Stimulated activated CD4-positive, alpha-beta T cell treated with anti-CD3 and anti-CD28 coated beads, Interleukin-15, amount 100 ng/mL, for 1 hour (primary cell): ENCODE measurements at places on chromosomes 2 and 18.

DNA sequence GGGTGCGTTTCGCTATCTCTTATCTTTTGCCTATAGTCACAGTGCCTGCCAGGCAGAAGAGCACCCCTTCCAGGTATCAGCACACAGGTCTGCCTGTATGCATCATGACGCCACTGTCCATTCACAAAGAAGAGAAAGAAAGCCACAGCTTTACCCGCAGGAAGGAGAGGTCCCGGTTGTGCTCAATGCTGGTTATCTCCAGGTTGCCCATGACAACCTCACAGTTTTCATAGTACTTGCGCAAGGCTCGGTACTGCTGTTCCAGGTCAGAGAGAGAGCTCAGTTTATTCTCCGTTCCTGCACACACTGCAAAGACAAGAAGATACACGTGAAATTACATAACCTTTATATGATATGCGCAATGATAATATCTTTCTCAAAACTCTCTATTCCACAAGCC, 414.0 kb downstream of the ERBB4 start:
- DNase-seq: no peak

GRCh38 chr2:215664847-215665525, 229.1 kb upstream of the FN1 start:
- no peak for DNase-seq

DNA sequence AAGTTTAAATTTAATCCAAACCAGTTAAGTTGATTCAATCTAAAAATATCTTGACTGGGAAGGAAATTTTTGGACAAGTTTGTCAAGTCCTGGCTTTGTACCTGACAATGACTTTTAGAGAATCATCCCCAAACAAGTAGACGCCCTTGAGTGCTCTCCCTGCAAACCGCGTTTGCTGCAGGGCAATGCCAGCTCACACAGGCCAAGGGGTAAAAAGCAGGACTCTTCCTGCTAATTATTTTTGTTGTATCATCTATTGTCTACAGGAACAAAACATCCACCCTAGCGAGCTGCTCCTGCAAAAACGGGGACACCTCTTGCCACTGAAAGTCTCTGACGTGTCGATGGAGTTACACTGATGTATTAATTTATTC, 10.9 kb downstream of the ID2 start:
- no peak for DNase-seq

GRCh38 chr2:15666861-15667808, 75.5 kb downstream of the DDX1 start:
- no peak for DNase-seq

- DNase-seq: no peak
These were observed 56.5 kb upstream of the ACVR1 start for GRCh38 chr2:157932480-157933159.

GRCh38 chr18:39951142-39951720, 2003.8 kb upstream of the PIK3C3 start:
- no peak for DNase-seq

DNA sequence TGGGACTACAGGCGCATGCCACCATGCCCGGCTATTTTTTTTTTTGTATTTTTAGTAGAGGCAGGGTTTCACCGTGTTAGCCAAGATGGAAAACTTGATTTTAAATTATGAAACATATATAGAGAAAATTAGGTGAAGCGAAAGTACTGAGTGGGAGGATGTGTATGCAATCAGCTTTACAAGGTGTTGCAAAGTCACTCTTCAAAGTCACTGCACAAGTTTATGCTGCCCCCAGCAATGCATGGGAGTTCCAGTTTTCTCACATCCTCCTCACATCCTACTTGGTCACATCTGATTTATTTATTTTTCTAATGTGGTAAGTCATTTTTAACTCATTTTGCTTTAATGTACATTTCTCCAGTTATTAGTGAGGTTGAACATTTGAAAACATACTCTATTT, 49.2 kb upstream of the CHN1 start:
- no peak for DNase-seq

GRCh38 chr18:43774497-43774896, 497.2 kb upstream of the SYT4 start:
- no peak for DNase-seq

DNA sequence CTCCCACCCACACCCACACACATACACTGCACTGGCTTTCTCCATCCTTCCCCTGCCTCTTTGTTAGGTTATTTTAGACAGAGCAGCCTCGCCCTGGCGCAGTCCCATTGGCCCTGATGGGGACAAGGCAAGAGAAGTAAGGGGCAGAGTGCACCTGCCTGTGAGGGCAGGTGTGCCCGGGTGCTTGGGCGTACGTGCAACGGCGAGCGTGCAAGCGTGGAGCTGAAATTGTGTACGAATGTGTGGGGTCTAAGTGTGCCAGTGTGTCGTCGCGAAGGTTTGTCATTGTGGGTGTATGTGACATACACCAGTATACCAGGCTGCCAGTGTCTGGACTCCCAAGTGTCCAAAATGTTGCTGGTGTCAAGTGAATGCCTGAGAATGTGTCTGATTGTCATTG, 544 bp downstream of the LRATD1 start:
- DNase-seq: no peak

DNA sequence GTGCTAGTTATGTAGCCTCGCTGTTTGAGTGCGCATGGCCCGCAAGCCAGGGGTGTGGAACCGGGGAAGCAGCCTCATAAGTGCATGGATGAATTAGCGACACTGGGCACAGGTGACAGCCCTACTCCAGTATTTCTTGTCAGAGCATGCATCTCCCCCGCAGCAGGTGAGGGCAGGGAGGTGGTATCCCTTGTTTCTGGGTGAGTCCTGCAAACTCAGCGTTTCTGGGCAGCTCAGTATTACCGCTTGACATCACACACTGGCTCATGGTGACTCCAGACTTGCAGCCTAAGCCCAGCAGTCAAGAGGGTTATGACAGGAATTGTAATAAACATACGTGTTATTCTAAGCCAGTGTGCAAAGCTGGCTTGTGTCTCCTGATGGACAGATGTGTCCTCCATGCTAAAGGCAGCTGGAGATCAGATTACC, 2.5 kb downstream of the CABLES1 start:
- DNase-seq: no peak

DNA sequence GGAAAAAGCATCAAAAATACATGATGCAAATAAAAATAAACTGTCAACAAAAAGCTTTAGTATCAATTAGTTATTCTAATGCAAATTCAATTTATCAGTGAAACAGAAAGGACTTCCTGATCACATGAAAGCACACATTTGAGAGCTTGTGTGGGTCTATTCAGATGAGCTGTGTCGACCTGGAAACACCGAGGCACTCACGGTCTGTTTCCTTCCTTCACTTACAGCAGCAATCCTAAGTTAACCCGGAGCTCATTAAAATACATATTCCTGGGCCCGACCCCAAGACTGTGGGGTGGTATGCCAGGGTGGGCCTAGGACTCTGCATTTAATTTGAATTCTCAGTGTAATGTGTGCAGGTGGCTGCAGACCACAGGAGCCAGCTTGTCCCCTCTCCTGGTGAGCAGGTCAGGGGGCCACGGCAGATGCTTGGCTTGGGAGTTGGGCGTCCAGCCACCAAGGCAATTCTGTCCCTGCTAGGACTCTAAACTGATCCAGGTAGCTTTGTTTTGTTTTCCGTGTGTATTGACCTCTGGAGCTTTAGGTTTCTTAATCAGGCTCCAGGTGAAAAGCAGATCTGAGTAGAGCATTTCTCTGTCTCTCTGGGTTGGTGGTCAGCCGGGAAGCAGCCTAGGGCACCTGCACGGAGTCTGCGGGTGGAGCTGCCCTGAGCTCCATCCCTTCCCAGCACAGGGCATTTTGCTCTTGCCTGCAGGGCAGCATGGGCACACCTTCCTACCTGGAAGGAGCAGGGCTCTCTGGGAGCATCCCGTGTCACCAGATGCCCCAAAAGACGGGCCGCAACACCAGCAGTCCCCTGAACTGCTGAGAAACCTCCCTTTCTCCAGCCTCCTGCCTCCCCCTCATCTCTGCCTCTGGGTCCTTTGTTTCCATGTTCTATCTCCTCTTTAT, 9.0 kb downstream of the MBP start:
- no peak for DNase-seq
